ENCODE measurements at places on chromosomes 7 and 10. TPM values are rescaled to one million over a fixed set of nuclear protein-coding genes. Genes with fewer than 3 reads are reported as not detected.

DNA sequence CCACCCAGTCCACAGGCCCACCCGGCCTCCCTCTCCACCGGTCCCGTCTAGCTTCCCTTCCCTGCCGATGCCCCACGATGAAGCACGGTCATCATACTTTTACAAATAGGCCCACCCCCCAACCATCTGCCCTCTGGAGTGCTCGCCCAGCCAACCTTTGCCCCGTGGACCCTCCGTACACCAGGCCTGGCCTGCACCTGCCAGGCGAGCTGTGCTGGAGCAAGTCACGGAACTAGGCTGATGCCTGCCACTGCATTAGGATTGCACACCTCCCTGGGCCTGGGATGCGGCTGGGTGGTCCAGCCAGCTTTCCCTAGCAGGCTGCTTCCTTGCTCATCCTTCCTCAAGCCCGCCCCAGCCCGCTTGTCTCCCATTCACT is 44.7 kb downstream of the PPIF start:
- H3K4me1 ChIP-seq = no peaks in the 10 kb centered on the region
- H3K4me3 ChIP-seq = no peak overlapping the region
- H3K36me3 ChIP-seq = no peaks in the 10 kb centered on the region
- no peaks in the 10 kb centered on the region for H3K27me3 ChIP-seq
- H3K27ac ChIP-seq = no peak overlapping the region
- no peak for DNase-seq

DNA sequence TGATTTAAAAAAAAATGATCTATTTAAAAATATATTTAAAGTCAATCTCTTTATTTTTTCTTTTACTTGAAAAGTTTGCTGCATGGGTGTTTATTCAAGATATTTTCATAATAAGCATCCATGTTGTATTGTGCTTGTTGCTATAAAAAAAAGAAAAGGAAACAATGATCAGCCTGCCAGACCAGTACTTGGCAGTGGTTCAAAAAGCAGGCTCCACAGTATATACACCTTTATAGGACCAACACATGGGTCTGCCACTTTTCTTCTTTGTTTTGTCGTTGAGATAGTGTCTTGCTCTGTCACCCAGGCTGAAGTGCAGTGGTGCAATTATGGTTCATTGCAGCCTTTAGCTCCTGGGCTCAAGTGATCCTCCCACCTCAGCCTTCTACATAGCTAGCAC is 228.0 kb downstream of the TWIST1 start:
- H3K27me3 ChIP-seq = no peaks in the 10 kb centered on the region
- no peaks in the 10 kb centered on the region for H3K36me3 ChIP-seq
- H3K4me1 ChIP-seq = no peaks in the 10 kb centered on the region
- no peak overlapping the region for H3K27ac ChIP-seq
- no peak overlapping the region for H3K4me3 ChIP-seq

GRCh38 chr7:132751244-132751647 is 175.0 kb upstream of the PLXNA4 start:
- H3K27me3 ChIP-seq = no peaks in the 10 kb centered on the region
- H3K27ac ChIP-seq = no peak overlapping the region
- no peak for DNase-seq

DNA sequence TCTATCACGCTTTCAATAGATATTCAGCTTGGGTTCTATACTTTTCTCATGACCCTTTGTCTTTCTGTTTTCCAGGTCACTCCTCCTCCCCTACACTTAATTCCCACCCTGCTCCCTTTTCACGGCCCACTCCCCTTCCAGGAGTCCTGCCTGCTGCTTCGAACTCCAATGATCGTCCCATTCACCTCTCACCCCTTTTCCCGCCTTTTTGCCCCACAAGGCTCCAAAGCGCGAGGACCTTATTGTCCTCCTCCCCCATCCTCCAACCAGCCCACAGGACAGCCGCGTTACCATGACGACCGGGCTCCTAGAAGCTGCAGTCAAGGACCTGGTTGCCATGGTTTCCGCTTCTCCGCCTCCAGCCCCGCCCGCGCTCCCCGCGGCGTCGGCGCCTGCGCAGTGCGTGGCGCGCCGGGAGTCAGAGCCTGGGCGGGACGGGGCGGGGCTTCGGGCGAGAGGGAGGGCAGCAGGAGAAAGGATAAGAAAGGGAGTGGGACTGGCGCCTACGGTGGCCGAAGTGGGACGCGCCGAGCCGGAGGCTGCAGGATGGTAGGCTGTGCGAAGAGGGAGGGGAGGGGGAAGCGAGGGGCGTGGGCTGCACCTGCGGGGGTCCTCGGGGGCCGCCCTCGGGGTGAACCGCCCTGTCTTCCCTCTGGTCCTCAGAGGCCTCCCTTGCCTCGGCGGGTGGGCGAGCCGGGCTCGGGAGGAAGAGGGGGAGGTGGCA is at the start of gene AP1S1:
Gene AP1S1, plus strand, starts transcription at position 508 of the 724 bp plus-strand sequence. Its CDS starts 39 bp downstream, at position 547.
- no peaks in the 10 kb centered on the region for H3K27me3 ChIP-seq
- peak; percentile 86 for DNase-seq
- peak within 1 kb of the TSS; percentile 35 for H3K4me3 ChIP-seq
- H3K36me3 ChIP-seq = peaks cover 5% of the 10 kb centered on the region
- H3K27ac ChIP-seq = no peak within 1 kb of the TSS

Gene NUTM2D
- not detected for polyA plus RNA-seq

DNA sequence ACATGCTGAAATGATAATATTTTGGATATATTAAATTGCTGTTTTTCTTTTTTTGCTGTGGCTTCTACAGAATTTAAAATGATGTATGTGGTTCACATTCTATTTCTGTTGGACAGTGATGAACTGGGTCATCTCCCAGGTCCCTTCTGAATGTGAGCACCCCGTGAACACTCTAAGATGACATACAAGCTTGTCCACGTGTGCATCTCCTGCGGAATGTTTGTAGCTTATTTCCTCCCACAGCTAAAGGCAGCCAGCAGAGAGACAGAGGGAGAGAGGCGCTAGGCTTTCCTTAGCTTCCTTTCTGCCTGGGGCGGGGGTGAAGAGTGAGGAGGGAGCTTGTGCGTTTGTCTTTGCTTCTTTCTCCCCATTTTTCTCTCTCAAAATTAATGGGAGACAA is 219.1 kb downstream of the EMX2 start:
- no peak overlapping the region for H3K27ac ChIP-seq
- no peaks in the 10 kb centered on the region for H3K4me1 ChIP-seq
- H3K36me3 ChIP-seq = no peaks in the 10 kb centered on the region

- H3K4me3 ChIP-seq = no peak overlapping the region
- H3K27me3 ChIP-seq = no peaks in the 10 kb centered on the region
- no peaks in the 10 kb centered on the region for H3K4me1 ChIP-seq
- DNase-seq = no peak
- no peak overlapping the region for H3K27ac ChIP-seq
- no peaks in the 10 kb centered on the region for H3K36me3 ChIP-seq
Measured at GRCh38 chr10:131996466-131997365, 15.0 kb upstream of the BNIP3 start.

Gene OPALIN
- polyA plus RNA-seq = not detected

DNA sequence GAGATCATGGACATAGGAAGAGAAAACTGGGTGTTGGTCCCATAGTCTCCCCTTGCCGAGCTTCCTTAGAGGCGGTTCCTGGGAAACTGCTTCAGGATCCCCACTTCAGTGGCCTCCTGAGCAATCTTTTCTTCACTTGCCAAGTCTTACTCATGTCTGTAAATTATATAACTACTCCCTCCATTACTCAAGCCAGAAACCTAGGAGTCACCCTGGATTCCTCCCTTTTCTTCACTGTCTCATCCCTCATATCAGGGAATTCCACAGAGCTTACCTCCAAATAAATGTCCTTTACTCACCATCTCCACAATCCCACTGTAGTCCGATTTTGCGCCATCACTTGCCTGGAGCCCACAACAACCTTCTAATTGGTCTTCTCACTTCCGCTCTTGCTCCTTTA is 29.1 kb upstream of the TRUB1 start:
- no peaks in the 10 kb centered on the region for H3K27me3 ChIP-seq
- DNase-seq = no peak
- no peak overlapping the region for H3K4me3 ChIP-seq
- no peak overlapping the region for H3K27ac ChIP-seq
- peaks cover 8% of the 10 kb centered on the region for H3K4me1 ChIP-seq

- no peaks in the 10 kb centered on the region for H3K36me3 ChIP-seq
- no peaks in the 10 kb centered on the region for H3K4me1 ChIP-seq
- no peak overlapping the region for H3K4me3 ChIP-seq
- no peaks in the 10 kb centered on the region for H3K27me3 ChIP-seq
Measured at GRCh38 chr10:131657985-131658330, 242.8 kb upstream of the PPP2R2D start.

DNA sequence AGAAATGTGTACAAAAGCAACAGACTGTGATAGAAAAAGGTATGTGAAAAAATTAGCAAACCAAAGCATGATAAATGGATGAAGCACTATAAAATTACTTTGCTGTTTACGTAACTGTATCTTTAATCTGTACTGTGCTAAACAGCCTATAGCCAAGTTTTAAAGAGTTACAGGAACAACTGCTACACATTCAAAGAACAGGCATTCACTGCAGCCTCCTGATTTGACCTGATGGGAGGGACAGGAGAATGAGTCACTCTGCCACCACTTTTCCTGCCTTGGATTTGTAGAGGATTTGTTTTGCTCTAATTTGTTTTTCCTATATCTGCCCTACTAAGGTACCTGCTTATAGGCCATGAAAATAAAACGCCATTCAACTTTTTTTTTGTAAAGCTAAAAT is 116.1 kb downstream of the FANK1 start:
- H3K36me3 ChIP-seq = peaks cover 31% of the 10 kb centered on the region
- no peaks in the 10 kb centered on the region for H3K27me3 ChIP-seq
- H3K4me3 ChIP-seq = peak overlapping the region; percentile 47
- H3K27ac ChIP-seq = peak overlapping the region; percentile 26
- peaks cover 23% of the 10 kb centered on the region for H3K4me1 ChIP-seq
- no peak for DNase-seq

Gene ADIRF
- polyA plus RNA-seq = 0.42 TPM

Gene PPP1R3C
- polyA plus RNA-seq = not detected

- peak; percentile 14 for DNase-seq
- no peak overlapping the region for H3K27ac ChIP-seq
- no peak overlapping the region for H3K4me3 ChIP-seq
- no peaks in the 10 kb centered on the region for H3K27me3 ChIP-seq
Measured at GRCh38 chr10:132684164-132684891, 101.6 kb downstream of the NKX6-2 start.

GRCh38 chr10:66455304-66455703 is 470.5 kb upstream of the LRRTM3 start:
- no peak overlapping the region for H3K4me3 ChIP-seq
- no peaks in the 10 kb centered on the region for H3K4me1 ChIP-seq
- no peaks in the 10 kb centered on the region for H3K27me3 ChIP-seq
- no peaks in the 10 kb centered on the region for H3K36me3 ChIP-seq
- no peak overlapping the region for H3K27ac ChIP-seq

DNA sequence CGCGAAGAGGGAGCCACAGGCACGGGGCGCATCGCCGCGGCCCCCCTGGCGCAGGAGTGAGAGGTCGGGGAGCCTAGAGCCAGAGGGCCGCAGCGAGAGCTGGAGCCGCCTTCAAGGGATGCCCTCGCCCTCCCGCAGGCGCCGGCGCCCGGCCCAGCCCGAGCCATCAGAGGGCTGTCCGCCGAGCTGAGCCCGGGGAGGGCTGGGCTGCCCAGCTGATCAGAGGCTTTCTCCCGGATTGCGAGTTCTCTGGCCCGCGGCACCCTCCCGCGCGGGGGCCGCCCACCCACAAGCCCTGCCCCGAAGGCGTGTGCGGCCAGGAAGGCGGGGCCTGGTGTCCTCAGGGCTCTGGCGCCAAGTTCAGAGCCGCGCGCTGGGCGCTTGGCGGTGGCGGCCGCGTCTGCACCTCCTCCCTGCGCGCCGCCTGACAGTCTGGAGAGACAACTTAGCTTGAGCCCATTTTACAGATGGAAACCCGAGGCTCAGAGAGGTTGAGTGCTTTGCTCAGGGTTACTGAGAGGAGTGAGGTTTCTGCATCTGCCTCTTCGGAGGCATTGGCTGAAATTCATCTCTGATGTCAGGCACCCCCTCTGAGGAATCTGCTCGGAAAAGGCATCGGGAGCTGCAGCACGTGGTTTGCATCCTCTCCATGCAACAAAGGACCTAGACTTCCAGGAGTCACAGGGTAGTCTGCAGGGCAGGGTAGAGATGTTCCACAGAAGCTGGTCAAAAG is 3.8 kb upstream of the ANTXRL start:
- H3K27ac ChIP-seq = no peak overlapping the region
- H3K36me3 ChIP-seq = no peaks in the 10 kb centered on the region
- DNase-seq = peak; percentile 16
- H3K4me3 ChIP-seq = no peak overlapping the region
- no peaks in the 10 kb centered on the region for H3K27me3 ChIP-seq

GRCh38 chr10:44352316-44353127 is 32.4 kb downstream of the CXCL12 start:
- H3K27ac ChIP-seq = no peak overlapping the region
- H3K4me3 ChIP-seq = no peak overlapping the region
- no peak for DNase-seq

DNA sequence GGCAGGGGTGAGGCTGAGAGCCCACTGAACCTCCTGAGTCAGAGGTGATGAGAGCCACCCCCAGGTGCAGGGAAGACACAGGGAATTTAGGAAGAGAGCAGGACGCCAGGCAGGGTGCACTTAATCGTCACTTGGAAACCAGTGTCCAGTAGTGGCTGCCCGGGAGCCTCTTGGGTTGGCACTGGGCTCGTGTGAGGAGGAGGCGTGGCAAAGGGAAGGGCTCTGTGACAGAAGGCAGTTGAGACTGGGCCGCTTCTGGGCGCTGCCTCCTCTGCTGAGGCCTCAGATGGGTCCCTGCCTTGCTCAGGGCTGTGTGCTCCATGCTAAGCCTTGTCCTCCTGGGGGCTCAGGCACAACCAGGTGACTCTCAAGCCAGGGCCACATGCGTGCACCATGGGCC is 13.3 kb downstream of the RET start:
- no peak for DNase-seq
- H3K27ac ChIP-seq = no peak overlapping the region
- no peak overlapping the region for H3K4me3 ChIP-seq
- no peaks in the 10 kb centered on the region for H3K27me3 ChIP-seq
- H3K36me3 ChIP-seq = no peaks in the 10 kb centered on the region

DNA sequence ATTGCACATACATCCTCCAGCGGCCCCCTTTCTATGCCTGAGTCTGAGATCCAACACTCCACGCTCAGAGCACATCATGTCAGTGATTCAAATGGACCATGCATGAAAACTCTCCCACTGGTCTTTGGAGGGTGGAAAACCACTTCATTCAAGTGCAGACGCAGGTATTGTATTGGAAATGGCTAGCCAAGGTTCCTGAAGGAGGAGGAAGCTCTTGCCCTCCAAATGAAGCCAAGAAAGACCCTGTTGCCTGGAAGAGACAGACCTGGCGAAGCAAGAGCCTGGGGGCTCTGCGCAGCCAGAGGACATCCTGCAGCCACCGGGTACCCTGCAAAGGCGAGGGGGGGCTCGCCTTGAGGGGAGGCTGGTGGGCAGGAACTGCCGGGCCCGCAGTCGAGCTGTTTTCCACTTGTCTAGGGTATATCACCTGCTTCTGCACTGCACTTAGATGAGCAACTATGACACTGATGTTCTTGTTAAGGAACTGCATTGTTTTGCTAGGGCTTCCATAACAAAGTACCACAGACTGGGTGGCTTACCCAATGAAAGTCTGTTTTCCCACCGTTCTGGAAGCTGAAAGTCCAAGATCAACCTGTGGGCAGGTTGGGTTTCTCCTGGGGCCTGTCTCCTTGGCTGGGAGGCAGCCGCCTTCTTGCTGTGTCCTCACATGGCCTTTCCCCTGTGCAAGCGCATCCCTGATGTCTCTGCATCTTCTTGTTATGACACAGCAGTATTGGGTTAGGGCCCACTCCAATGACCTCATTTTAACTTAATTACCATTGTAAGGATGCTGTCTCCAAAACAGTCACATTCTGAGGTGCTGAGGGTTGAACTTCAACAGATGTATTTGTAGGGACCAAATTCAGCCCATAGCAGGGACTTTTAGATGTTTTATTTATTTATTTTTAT is 233.4 kb downstream of the ARHGAP12 start:
- no peaks in the 10 kb centered on the region for H3K4me1 ChIP-seq
- no peaks in the 10 kb centered on the region for H3K27me3 ChIP-seq
- no peak overlapping the region for H3K4me3 ChIP-seq
- H3K27ac ChIP-seq = no peak overlapping the region
- no peaks in the 10 kb centered on the region for H3K36me3 ChIP-seq

Gene MMP21
- polyA plus RNA-seq = not detected
